Stimulated activated CD4-positive, alpha-beta T cell treated with anti-CD3 and anti-CD28 coated beads, Interleukin-2, amount 100 ng/mL, for 24 hours (primary cell): ENCODE measurements at places on chromosomes 5 and 9.

GRCh38 chr9:75488719-75489110 is 400.4 kb downstream of the OSTF1 start:
- DNase-seq = no peak

- no peak for DNase-seq
These were observed 114.6 kb downstream of the MRPL36 start for GRCh38 chr5:1685066-1685465.

DNA sequence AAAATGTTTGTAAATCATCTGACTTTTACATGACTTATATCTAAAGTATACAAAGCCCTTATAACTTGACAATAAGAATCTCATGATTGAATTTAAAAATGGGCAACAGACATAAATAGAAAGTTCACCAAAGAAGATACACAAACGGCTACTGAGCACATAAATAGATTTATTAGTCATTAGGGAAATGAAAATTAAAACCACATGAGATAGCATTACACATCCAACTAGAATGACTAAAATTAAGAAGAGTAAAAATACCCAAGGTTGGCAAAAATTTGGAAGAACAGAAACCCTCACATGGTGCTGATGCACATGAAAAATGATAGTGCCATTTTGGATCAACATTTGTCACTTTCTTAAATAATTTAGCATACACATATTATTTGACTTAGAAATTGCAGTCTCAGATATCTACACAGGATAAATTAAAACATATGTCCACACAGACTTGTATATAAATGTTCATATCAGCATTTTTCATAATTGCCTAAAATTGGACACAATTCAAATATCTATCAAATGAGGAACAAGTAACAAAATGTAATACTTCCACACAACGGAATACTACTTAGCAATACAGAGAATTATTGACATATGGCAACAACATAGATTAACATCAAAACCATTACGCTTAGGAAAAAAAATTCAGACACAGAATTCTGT is 359.1 kb upstream of the DAB2 start:
- no peak for DNase-seq

- DNase-seq = no peak
These were observed 61.7 kb upstream of the ZFR start for GRCh38 chr5:32506201-32506661.

DNA sequence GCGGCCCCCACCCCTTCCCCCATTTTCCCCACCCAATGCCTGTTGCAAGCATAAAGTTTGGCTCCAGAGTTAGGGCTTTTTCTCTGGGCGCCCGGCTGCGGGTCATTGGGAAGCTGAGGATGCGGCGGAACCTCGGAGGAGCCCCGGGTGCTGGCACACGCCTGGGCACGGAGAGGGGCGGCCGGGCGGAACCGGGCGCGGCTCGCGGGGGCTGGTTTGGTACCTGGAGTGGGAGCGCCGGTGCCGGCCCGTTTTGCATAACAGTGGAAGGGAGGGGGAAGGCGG is 1.2 kb downstream of the PPARGC1B start:
- DNase-seq = no peak
